ENCODE measurements at places on chromosomes 5 and 9. TPM values are rescaled to one million over a fixed set of nuclear protein-coding genes. Genes with fewer than 3 reads are reported as not detected.

EIF4E1B gene
- not detected for polyA plus RNA-seq

ADRB2 gene
- polyA plus RNA-seq: 2.6 TPM

CNTLN gene
- 0.06 TPM for polyA plus RNA-seq

LCN9 gene
- polyA plus RNA-seq: not detected

TPPP gene
- 0.12 TPM for polyA plus RNA-seq

GHR gene
- not detected for polyA plus RNA-seq

ERP44 gene
- 10.5 TPM for polyA plus RNA-seq

UBAP2 gene
- polyA plus RNA-seq: 14.2 TPM

FBN2 gene
- 0.03 TPM for polyA plus RNA-seq

PGM5 gene
- polyA plus RNA-seq: not detected

PLPPR1 gene
- not detected for polyA plus RNA-seq

IL31RA gene
- not detected for polyA plus RNA-seq

ENTPD2 gene
- not detected for polyA plus RNA-seq

XRCC4 gene
- polyA plus RNA-seq: 1.3 TPM

STK32A gene
- not detected for polyA plus RNA-seq

FST gene
- not detected for polyA plus RNA-seq

AFAP1L1 gene
- not detected for polyA plus RNA-seq

SPATA31D4 gene
- polyA plus RNA-seq: not detected

NR4A3 gene
- polyA plus RNA-seq: 15.7 TPM

MCTP1 gene
- 0.68 TPM for polyA plus RNA-seq

IFNB1 gene
- not detected for polyA plus RNA-seq

CDH10 gene
- polyA plus RNA-seq: not detected

HAND1 gene
- polyA plus RNA-seq: not detected

PRRT1B gene
- not detected for polyA plus RNA-seq

NIPAL4 gene
- polyA plus RNA-seq: 6.4 TPM

GRIA1 gene
- polyA plus RNA-seq: not detected

GPSM1 gene
- polyA plus RNA-seq: 6.2 TPM

PCDHA9 gene
- not detected for polyA plus RNA-seq

OSMR gene
- polyA plus RNA-seq: not detected

IL13 gene
- 0.14 TPM for polyA plus RNA-seq

ADGRD2 gene
- not detected for polyA plus RNA-seq

ZNF367 gene
- polyA plus RNA-seq: 4.9 TPM

COL23A1 gene
- not detected for polyA plus RNA-seq

SPAAR gene
- not detected for polyA plus RNA-seq

PAPPA gene
- not detected for polyA plus RNA-seq
